GF-D8 (cell line): ENCODE measurements at places on chromosomes 2 and 18.

DNA sequence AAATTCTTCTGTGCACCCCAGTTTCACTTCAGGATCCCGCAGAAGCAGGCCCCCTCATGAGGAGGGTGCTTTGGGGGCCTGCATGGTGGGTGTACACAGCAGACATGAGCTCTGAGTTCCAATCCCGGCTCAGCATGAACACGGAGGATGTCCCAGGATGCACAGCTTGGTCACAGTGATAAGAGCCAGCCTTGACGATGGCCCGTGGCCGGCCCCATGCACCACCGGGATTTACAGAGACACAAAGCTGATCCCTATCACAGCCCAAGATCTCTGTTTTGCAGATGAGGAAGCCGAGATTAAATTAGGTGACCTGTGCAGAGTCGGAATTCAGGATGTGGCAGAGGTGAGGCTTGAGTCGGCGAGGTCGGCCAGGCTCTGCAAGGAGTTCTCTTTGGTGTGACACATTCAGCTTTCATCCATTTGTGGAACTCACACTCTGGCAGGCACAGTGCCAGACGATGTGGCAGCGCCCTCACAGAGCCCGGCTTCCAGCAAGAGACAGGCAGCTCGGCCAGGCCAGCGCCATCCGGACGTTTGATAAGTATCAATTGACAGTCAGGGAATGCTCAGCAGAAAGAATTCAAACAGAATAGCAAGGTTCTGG lies 456.3 kb upstream of the MYT1L start:
- DNase-seq = no peak

- DNase-seq = no peak
Measured at GRCh38 chr2:168456521-168457189, 583 bp downstream of the CERS6 start.

- DNase-seq = no peak
Measured at GRCh38 chr2:235544689-235544969, 50.8 kb downstream of the AGAP1 start.

GRCh38 chr2:67524213-67524612 lies 127.1 kb downstream of the ETAA1 start:
- no peak for DNase-seq

DNA sequence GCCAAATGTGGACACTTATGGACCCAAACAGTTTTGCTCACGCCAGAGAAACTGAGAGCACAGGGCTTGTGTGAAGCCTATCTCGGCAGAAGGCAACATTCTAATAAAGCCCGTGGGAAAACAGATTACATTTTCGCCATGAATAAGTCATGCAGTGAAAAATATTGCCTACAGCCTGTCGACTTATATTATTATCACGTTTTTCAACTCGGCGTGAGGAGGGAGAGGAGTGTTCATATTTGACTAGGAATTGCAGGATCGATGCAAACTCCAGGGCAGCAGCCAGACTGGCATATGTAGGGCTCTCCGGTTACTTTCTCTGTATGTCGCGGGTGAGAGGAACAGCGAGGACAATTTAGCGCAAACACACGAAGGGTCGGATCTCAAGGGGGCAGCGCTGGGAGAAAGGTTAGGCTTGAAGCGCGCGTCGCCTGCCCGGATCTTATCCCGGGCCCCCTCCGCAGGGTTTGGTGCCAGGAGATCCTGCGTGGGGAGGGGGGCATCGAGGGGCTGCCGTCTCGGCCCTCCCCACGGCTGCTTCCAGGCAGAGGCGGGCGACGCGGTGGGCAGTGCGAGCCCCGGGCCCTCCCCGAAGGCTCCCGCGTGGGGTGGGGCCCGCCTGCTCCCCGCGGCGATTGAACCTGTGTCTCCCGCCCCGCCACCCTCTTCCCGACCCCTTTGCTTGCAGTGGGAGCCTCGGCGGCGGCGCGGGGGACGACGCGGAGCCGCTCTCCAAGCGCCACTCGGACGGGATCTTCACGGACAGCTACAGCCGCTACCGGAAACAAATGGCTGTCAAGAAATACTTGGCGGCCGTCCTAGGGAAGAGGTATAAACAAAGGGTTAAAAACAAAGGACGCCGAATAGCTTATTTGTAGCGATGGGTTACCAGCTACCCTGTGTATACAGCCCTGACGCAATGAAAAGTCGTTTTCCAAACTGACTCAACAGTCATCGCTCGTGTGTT lies 4.4 kb downstream of the ADCYAP1 start:
- DNase-seq = no peak

GRCh38 chr2:168034616-168035015 lies 212.8 kb downstream of the STK39 start:
- no peak for DNase-seq

- DNase-seq = no peak
Measured at GRCh38 chr2:107258531-107259407, 372.8 kb upstream of the ST6GAL2 start.

DNA sequence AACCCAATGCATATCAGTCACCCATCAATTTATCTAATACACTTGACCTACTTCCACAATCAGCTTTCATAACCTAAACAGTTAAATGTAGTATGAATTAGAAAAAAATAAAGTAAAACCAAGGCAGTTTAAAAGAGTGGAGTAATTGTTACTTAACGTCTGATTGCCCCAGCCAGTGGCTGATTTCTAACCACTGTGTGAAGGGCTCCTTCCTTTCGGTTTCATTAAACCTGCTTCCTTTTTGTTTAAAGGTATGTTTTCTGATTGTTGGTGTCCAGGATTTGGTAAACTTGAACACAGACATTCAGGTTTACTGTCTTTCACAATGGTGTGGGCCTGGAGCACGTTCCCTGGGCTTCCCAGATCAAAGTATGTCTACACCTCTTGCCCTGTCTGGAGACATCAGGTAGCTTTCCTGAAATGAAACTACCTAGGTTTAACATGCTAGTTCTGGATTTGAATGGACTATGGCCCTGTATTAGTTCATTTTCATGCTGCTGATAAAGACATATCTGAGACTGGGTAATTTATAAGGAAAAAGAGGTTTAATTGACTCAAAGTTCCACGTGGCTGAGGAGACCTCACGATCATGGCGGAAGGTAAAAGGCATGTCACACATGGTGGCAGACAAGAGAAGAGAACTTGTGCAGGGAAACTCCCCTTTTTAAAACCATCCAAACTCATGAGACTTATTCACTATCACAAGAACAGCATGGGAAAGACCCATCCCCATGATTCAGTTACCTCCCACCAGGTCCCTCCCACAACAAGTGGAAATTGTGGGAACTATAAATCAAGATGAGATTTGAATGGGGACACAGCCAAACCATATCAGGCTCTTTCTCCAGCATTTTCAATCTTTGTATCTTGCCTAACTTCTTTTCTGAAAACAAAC lies 605.2 kb upstream of the ID2 start:
- no peak for DNase-seq

GRCh38 chr2:101892377-101892776 lies 99.4 kb upstream of the IL1R2 start:
- DNase-seq = no peak

DNA sequence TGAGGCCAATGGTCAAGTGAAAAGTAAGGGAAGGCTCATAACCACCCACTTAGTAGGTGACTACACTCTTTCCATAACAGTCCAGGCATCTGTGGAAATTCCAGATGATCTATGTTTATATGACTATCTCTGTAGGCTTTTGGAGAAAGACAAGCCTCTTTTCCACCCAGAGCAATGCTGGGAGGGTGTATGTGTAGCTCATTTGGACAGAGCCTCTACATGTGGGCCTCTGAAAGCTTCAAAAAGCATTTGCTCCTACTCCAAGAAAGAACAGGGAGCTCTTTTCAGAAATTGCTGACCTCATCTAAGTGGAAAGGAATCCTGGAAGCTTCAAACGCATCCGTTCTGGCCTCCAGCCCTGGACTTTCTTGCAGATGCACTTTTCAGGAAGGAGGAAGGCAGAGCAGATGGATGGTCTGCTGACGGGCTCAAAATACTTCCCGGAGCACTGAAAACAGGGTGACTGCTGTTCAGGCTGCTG lies 308.7 kb downstream of the LRATD1 start:
- DNase-seq = no peak

- DNase-seq = no peak
Measured at GRCh38 chr18:11050966-11051365, 98.4 kb downstream of the PIEZO2 start.

- DNase-seq = no peak
Measured at GRCh38 chr18:31721601-31722000, 37.2 kb upstream of the B4GALT6 start.

- no peak for DNase-seq
Measured at GRCh38 chr2:45457211-45457945, 153.7 kb downstream of the SRBD1 start.

DNA sequence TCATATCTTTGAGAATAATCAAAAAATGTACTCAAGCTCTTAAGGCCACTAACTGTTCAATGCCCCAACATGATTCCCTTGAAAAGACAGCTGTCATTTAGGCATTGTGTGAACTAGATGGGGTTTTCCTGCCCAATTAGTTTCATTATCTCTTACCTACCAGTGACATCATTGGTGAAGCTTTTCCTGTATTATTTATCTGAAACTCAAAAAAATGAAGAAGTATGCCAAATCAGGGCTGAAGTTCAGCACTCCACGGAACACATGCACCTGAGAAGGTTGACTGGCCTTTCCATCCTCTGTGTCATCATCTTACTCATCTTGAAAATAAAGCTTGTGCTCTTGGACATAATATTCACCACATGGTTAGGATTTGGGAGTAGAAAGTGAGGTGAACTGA lies 126.4 kb downstream of the TXNL1 start:
- no peak for DNase-seq

DNA sequence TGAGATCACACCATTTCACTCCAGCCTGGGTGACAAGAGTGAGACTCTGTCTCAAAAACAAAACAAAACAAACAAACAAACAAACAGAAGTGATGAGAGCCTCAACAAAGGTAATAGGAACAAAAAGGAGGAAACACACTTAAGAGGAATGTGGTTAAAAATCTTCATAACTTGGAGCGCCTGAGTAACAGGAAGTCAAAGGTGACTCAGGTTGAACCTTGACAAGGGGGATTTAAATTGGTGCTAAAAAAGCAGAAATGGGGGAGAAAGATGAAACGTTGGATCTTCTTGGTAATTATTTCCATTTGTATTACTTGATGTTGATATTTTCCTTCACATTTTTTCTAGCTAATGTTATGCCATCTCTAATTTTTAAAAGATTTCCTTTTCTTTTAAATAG lies 318.5 kb upstream of the TCF4 start:
- no peak for DNase-seq

DNA sequence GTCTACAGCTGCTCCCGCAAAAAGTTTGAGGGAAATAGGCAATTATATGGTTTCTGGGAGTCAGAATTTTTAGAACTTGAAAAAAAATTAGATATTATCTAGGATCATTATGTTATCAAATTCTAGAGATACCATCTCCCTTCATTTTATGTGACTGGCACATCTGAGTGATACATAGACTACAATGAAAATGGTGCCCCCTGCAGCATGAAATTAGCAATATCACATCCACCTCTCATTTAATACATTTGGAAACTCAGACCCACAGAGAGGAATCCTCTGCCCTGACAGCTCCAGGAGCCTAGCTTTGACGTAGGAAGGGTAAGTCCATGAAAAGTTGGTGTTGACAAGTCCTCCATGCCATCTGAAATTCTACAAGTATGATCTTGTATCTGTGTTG lies 381.6 kb downstream of the SUCLG1 start:
- DNase-seq = no peak

DNA sequence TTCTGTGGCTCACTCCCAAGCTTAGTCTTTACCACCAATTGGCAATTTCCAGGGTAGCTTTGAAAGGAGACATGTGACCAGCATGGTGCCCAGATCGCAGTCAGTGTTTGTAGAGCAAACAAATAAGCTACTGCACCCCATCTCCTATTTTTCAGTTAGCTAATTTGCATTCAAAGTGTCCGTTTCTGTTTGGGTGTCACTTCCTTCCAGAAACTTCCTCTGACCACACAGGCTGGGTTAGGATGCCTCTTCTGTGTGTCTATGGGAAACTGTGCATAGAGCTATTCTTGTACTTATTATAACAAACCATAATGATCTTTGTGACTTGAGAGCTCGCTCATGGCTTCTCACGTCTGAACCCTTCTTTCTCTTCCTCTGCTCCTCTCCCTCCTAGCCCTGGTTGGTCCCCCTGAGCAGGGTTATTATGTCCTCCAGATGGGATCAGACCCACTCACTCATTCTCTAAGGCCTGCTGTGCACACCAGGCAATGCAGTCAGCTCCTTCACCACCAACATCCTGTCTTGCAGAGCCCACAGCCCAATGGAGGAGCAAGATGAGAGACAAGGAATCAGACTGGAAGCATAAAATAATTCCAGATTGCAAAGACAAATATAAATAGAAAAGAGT lies 101.2 kb upstream of the ALK start:
- no peak for DNase-seq

GRCh38 chr2:118403658-118404451 lies 315.6 kb downstream of the INSIG2 start:
- DNase-seq = no peak

GRCh38 chr2:135851858-135852257 lies 14.9 kb upstream of the LCT start:
- no peak for DNase-seq

DNA sequence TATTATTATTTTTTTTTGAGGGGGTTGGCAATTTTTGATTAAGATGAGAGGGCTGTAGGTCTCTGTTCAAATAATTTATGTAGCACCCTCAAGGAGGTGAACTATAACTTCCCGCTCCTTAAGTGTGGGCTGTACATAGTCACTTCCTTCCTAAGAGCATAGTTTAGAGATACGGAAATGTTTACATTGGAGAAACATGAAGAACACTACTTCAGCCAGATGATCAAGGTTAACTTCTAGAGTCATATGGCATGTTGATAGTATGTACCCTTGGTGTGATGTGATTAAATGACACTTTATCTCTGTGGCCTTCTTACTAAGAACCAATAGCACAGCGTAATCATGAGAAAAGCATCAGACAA lies 93.7 kb downstream of the MIB1 start:
- no peak for DNase-seq

DNA sequence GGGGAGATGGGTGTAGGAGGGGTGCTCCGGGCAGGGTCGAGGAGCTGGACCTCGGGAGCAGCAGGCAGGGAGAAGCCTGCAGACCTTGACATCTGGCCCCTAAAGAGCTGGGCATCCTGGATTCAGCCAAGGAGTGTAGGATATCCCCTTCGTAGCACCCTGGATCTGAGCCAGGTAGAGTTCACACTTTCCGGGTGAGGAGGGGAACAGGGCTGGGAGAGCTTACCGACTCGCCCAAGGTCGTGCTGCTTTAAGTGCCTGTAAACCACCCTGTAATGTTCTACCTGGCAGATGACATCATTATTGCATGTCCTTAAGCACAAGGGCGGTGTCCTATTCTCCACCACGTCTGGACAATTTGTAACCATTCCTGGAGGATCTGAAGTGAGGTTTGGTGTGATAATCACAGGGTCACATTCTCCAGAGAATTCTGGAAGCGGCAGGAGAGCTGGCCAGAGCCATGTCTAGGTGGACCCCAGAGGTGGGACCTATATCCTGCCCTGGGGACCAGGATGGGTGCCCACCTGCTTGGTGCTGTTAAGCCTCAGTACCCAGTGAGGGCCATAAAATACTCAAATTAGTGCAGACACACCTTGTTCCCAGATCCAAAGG lies 14.6 kb downstream of the ITM2C start:
- DNase-seq = no peak
